ENCODE measurements at places on chromosomes 11 and 22.
A peak's percentile ranks its signal among the peaks of the same experiment; 100 is the strongest.

DNA sequence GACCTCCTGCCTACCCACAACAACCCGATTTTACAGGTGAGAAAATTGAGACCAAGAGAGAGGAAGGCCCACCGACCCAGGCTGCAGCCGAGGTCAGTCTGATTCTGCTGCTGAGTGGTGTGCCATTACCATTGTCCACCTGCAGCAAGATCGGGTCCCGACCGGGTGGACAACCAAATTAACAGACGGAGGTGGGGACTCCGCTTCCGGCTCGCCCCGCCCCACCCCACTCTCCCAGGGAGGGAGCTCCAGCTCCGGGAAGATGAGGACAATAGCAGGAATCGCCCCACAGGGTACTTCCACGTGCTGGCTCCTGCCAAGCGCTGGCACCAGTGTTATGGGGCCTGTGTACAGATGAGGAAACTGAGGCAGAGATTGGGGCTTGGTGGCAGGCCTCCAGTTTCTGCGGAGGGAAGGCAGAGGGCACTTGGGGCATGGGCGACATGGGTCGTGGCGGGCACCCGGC, 425 bp upstream of the KDELR3 start:
- no peak for DNase-seq

DNA sequence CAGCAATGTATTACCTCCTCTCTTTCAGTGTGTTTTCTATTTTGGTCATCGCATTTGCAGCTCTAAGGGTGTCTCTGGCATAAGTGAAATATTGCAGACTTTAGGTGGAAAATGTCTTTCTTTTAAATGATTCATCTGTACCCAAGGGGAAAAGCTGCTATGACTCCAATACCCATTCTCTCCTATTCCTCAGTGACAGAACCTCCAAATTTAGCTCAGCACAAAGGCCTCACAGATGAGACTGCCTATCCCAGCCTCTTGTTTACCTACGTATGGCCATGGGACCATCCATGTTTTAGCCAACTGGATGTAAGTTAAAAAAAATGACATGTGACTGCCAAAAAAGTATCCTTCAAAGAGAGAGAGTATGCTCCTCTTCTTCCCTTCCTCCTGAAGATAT, 7.9 kb downstream of the MTMR2 start:
- no peak for DNase-seq

DNA sequence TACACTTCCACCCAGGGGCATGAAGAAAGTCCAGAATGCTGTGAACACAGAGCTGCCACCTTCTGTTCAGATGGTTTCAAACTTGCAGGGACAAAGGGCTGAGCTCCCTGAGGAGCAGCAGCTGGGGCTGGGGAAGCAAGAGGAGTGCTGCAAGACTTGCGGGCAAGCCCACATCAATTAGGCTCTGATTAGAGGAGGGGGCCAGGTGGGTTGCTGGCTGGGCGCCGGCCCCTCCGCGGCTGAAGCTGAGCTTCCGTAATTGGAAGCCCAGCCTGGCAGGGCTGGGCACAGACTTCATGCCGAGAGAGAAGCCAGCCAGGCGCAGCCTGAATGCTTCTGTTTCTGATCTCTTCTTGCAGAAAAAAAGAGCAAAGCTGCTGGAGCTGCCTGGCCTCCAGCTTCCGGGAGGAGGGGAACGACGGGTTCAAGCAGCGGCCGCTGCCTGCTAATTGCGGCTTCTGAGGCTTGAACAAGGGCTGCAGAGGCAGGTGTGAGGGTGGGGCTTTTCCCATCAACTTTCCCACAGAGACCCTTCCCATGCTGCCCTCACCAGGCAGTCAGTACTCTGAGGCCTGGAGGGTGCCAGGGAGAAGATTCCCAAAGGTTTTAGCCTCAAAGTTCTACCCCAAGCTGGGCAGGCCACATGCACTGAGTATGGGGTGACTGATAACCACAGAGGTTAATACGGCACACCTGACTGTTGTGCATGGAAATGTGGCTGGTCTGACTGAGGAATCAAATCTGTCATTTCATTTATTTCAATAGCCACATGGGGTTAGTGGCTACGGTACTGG, 91.1 kb upstream of the LMO1 start:
- DNase-seq: no peak

- DNase-seq: peak; percentile 34
Observed at GRCh38 chr22:36977401-36977861, 41.8 kb downstream of the TST start.

- DNase-seq: no peak
Observed at GRCh38 chr11:106133529-106133928, 56.1 kb downstream of the AASDHPPT start.

DNA sequence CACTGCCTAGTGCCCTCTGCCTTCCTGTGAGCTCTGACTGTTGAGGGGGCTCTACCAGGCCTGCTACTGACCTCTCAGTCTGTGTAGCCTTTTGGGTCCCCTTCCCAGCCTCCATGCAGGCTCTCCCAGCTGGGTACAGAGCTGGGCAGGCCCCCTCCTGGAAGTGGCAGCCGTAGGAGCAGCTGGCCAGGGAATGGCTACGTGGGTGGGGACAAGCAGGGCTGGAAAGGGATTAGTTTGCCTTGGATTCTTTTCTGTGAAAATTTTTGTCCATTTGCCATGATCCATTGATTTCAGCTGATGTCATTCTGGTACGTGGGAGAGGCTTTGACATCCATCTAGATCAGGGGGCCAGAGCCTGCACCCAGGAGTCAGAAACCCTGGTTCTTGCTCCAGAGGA, 23.9 kb upstream of the NECTIN1 start:
- no peak for DNase-seq

DNA sequence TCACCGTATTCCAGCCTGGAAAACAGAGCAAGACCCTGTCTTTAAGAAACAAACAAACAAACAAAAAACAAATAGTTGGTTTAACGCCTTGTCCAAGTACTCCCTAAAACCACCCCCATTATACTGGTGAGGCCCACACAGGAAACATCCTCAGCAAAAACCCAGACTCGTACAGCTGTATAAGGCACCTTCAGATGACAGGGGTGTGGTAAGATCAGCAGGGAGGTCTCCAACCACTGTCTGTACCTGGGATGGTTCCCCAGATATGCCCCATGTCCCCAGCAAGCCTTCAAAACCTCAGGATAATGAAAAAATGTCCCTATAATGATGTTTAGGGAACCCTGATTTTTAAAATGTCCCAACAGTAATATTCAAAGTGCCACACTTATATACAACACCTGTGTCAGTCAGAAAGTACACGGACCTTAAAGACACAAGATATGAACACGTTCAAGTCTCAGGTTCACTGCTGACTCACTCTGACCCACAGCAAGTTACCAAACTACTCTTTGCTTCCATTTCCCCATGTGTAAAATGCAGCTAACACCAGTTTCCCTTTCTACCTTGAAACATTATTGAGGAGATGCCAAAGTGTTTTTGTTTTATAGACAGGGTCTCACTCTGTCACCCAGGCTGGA, 9.3 kb downstream of the SF3A1 start:
- DNase-seq: no peak

DNA sequence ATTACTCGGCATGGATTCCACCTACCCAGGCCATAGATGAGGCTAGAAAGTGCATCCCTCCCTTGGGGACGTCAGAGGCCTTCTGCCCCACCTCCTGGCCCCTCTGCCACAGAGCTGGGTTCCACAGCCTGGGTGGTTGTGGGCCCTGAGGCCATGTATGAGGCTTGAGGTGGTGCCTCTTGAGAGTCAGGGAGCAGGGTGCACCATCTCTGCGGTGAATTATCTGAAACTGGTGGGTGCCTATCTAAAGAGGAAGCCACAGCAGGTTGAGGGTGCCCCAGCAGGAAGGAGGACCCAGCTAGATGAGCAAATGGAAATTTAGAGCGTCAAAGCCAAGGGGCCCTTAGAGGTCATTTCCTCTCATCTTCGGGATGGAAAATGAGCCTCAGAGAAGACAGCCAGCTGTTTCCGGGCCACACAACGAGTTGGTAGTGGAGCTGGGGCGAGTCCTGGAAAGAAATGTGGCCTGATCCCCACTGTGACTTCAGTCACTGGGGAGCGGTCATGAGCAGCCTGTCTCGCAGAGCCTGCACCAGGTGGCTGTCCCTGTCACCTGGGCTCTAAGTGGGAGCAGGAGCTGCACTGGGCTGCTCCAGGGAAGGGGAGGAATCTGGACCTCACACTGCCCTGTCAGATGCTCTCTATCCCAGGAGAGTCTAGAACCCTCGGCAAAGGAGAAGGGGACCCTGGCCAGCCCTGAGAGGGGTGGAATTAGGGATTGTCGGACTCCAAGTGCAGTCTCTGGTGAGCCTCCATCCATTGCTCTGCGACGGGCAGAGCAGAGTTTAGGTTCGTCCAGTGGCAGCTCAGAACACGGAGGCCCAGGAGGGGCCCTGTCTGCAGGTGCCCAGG, 7.3 kb downstream of the ADORA2A start:
- DNase-seq: no peak

GRCh38 chr11:128311742-128312719, 275.3 kb downstream of the ETS1 start:
- DNase-seq: no peak

- peak; percentile 55 for DNase-seq
Observed at GRCh38 chr11:72091292-72091691, 10.6 kb downstream of the LRRC51 start.

GRCh38 chr11:43217849-43218248, 93.9 kb upstream of the API5 start:
- no peak for DNase-seq

GRCh38 chr22:42994917-42995562, 19.9 kb downstream of the PACSIN2 start:
- peak; percentile 66 for DNase-seq

DNA sequence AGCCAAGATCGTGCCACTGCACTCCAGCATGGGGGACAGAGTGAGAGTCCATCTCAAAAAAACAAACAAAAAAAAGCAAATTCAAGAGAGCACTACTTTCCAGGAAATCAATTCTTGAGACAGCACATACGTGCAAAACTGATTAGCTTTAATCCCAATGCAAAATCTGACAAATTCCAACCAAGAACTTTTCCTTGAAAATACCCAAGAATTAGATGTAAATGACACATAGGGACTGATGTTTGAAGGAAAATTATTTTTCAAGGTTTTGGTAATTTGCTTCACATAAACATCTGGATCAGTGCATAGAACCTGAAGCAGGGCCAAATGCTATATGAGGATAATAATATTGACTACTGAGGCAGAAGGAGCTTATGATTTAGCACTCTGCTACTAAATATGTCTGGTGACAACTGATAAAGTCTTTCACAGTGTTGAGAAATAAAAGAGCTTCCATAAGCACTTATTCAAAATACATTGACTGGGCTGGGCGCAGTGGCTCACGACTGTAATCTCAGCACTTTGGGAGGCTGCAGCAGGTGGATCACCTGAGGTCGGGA, 8.8 kb downstream of the MAJIN start:
- no peak for DNase-seq

- no peak for DNase-seq
Observed at GRCh38 chr11:102280245-102280833, 36.9 kb upstream of the BIRC3 start.

DNA sequence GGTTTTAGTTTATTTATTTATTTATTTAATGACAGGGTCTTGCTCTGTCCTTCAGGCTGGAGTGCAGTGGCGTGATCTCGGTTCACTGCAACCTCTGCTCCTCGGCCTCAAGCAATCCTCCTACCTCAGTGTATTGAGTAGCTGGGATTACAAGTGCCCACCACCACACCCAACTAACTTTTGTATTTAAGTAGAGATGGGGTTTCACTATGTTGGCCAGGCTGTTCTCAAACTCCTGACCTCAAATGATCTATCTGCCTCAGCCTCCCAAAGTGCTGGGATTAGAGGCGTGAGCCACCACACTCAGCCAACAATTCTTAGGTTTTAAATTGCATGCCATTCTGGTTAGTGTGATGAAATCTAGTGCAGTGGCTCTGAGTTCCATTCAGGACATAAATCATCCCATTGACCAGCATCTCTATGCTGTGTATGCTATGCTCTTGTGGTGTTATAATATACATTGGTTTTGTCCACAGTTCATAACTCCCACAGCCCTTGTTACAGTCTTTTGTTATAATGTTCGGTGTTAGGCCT, 28.5 kb downstream of the ZNF280B start:
- DNase-seq: no peak

DNA sequence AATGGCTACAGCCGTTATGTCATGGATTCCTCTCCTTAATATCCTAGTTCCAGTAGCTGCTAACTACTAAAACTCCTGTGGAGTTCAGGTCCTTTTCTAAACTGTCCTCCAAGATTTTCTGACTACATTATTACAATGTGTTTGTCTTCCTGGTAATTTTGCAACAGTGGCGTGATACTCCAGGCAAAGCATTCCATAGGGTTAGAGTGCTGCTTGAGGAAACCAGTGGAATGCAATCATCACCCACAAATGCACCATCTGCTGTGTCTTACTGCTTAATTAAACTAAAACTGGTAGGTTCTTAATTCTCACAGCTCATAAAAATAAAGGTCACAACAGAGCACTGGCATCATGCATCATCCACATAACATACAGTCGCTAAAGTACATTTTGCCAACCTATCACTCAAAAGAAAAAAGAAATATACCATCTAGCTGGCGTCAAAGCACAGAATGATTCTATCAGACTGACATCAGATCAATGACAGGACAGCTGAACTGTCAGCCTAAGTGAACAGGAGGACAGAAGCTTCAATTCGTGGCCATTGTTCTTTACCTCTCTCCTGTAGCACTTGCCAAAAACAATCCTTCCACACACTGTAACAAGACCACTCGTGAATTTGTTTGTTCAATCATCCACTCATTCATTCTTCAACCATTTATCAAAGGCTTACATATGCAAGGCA, 182.5 kb downstream of the CADM1 start:
- no peak for DNase-seq

- DNase-seq: no peak
Observed at GRCh38 chr11:42620796-42621195, 691.0 kb upstream of the API5 start.

DNA sequence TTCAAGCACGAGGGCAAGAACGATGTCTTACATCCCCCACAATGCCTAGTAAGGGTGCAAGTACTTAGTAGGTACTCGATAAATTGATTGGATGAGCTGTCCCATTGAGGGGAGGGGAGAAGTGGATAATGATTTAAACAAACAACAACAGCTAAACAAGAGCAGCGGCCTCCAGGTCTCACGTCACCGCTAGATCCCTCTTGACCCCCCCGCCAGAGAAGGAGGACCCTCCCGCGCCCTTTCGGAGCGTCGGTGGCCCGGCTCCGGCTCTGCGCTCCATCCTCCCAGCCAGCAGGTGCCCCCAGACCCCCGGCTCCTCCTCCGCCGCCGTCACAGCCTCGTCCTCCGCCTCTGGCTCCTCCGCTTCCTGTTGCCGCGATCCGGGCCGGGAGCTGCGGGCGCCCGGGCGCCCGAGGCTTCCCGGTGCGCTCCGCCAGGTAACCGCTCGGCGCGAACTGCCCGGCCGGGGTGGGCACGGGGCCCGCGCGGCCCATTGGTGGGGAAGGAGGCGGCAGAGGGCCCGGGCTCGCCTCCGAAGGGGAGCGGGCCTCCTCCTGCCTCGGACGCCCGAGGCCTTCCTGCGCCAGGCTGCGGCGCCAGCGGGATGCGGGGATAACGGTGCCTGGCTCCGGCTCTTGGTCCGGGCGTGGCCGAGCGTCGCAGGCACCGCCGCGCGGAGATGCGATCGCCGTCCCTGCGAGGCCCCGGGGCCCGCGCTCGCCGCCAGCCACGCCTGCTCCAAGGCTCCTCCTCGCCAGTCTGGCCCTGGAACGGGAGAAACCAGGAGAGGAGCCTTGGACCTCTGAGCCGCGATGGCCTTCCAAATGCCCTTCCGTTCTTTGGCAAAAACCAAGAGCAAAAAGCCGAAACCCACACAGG, at the start of gene TLCD5:
TSS of gene TLCD5 (plus strand) at position 368 of the 879 bp plus-strand sequence. CDS start 2,143 bp downstream, outside the sequence.
- DNase-seq: no peak

- no peak for DNase-seq
Observed at GRCh38 chr11:36027731-36028130, 83.9 kb downstream of the LDLRAD3 start.
